ENCODE measurements at places on chromosomes 3 and 15.

- DNase-seq = no peak
These were observed 66.7 kb upstream of the STXBP5L start for GRCh38 chr3:120841264-120841663.

DNA sequence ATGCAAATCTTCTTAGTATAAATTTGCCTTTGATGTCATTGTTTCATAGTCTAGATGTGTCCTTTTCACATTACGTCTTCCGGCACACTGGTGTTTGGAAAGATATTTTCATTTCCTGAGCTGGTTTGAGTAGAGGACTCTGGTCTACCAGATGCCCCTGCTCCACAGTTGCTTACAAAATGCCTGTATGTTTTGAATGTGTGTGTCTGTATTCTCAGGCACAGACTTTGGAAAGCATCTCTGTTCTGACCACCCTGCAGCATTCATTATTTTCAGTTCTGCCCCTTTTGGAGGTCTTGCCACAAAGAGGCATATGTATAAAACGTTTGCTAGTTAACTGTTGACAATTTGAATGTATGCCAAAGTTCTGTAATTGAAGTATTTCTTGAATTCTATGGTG, 236.0 kb upstream of the GOLIM4 start:
- DNase-seq = no peak

DNA sequence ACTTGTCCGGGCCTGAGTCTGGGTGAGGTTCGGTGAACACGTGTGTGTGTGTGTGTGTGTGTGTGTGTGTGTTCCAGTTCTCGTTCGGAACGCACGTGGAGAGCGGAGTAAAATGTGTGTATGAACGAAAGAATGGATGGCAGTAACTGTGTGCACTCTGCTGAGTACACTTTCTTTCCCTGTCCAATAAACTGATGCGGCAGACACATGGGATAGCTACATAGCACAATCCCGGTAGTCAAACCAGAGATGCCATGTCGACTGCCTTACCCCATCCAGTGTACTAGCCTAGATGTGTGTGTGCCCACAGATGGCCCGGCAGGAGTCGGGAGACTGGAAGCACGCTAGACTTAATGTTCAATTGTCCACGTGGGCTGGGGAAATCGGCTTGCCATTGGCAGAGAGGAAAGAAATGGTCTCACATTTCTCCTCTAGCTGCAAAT, 507 bp upstream of the GOLIM4 start:
- DNase-seq = peak; percentile 84

GRCh38 chr3:98884675-98885371, 16.7 kb downstream of the DCBLD2 start:
- no peak for DNase-seq

- DNase-seq = peak; percentile 26
These were observed 22.0 kb downstream of the RAB27A start for GRCh38 chr15:55267401-55268175.

DNA sequence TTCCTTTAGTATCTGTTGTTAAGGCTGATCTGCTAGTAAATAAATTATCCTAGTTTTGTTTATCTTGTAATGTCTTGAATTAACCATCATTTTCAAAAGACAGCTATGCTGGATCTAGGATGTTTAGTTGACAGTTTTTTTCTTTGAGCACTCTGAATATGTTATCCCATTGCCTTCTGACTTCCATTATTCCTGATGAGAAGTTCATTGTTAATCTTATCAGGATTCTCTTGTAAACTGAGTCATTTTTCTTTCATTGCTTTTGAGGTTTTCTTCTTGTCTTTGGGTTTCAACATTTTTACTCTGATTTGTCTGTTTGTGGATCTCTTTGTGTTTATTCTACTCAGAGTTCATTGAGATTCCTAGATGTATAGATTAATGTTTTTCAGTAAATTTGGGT, 157.7 kb downstream of the WNT7A start:
- no peak for DNase-seq

DNA sequence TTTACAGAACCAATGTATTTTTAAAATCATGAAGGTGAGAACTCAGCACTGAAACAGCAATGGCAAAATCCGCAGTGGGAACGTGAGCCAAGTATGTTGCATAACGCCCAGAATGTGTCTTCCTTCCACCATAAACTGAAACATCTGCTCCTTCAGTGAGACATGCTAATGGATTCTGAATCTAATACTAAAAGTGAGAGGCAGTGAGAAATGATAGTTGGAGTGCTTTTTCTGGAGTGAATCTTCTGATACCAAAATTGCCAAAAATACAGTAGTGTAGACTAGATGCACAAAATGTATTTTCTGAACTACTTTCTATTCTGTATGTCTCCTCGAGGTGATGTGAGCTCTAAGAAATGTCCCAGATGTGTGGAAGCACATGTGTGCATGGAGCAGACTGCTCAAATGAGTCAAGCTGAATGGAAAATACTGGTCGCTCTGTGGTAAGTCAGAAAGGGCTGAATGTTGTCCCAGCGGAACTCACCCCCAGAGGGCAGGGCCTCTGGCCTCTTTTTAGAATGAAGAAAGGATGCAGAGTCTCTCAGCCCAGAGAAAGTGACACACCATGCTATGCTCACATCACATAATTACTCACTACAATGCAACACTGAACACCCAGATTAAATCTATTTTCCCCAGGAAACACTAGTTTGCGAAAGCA, 73.0 kb downstream of the ATP10A start:
- DNase-seq = peak; percentile 14

- DNase-seq = no peak
These were observed 25.0 kb downstream of the PIF1 start for GRCh38 chr15:64800476-64800875.

GRCh38 chr15:67127331-67127664, 61.9 kb downstream of the SMAD3 start:
- no peak for DNase-seq

DNA sequence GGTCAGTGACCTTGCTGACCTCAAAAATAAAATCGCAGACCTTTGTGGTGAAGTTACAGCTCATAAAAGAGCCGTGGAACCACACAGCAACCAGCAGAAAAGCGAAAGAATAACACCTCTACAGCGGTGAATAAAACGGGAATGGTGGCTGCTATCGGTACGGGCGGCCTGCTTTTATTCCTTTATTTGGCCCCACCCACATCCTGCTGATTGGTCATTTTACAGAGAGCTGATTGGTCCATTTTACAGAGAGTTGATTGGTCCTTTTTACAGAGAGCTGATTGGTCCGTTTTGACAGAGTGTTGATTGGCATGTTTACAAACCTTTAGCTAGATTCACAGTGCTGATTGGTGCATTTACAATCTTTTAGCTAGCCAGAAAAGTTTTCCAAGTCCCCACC, 80.7 kb upstream of the ATP10A start:
- DNase-seq = no peak

GRCh38 chr15:29472901-29473445, 203.4 kb upstream of the NSMCE3 start:
- no peak for DNase-seq

- DNase-seq = no peak
These were observed 17.2 kb downstream of the ACOX2 start for GRCh38 chr3:58519668-58520402.

DNA sequence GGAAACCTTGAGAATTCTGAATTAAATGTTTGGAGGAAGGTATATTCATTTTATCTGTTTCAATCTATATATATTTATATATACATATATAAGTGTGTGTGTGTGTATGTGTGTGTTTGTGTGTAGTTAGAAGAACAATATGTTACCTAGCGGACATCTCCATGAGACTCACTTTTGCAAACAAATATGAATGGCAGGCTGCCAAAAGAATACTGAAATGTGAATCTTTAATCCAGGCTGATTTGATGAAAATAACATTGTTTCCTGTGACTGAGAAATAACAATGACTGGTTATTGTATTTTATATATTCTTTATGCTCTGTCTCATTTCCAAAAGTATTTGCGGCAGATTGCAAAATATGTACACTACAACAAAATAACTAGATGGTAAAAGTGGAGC, 255.5 kb upstream of the TGFBR2 start:
- no peak for DNase-seq

DNA sequence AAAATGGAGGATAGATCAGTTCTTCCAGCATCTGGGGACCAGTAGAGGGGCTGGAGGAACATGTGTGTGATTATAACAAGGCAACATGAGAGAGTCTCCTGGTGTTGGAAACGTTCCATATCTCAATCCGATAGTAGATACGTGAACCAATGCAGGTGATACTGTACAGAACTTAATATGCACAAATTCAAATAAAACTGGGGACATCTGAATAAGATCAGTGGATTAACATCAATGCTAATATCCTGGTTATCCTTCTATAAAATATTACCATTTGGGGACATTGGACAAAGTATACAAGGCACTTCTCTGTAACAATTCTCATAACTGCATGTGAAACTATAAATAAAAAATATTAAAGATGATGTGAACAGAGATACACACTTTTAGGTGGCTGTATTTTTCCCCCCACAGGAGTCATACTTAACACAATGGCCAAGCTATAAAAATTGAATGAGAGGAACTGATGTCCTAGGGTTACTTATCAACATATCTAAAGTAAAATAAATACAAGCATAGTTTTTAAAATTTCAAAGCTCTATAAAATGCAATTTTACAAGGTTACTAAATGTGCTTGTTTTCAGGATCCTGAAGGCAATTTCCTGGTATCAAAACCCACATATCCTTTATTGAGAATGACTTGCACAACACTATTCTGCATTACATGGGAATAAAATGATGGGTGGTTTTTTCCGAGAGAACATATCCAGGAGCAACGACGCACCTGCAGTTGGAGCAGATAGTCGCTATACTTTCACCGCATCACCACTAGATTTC, 31.1 kb upstream of the TJP1 start:
- no peak for DNase-seq

- DNase-seq = no peak
These were observed 348.6 kb downstream of the PLCL2 start for GRCh38 chr3:17233398-17233800.

GRCh38 chr3:51471775-51472652, 27.8 kb downstream of the DCAF1 start:
- no peak for DNase-seq

GRCh38 chr15:67121644-67122605, 56.5 kb downstream of the SMAD3 start:
- no peak for DNase-seq

- DNase-seq = peak; percentile 24
These were observed 437.7 kb downstream of the RAP2B start for GRCh38 chr3:153599685-153600084.

GRCh38 chr3:182637350-182638110, 155.8 kb upstream of the ATP11B start:
- no peak for DNase-seq

- DNase-seq = no peak
These were observed 11.6 kb downstream of the IGF2BP2 start for GRCh38 chr3:185813205-185813604.

- no peak for DNase-seq
These were observed 71.1 kb downstream of the ALDH1A2 start for GRCh38 chr15:57994221-57995049.

GRCh38 chr15:41659855-41660234, 360 bp upstream of the MGA start:
- no peak for DNase-seq

DNA sequence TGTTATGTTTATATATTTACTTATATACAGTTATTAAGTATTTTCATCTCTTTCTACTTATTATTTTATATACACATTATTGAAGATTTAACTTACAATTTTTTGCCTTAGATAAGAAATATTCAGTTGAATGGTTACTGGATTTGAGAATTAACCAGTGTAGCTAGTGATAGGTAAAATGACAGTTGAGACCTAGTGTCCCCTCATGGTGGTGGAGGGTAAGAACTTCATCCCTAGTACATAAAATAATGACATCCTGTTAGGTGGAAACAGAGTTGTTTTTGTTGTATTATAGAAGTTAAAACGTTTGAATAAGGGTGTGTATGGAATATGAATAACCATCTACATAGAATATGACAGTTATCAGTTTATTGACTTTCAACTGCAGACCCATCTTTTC, 1152.4 kb upstream of the ALCAM start:
- DNase-seq = no peak

GRCh38 chr3:110318108-110318507, 753.5 kb upstream of the NECTIN3 start:
- no peak for DNase-seq

DNA sequence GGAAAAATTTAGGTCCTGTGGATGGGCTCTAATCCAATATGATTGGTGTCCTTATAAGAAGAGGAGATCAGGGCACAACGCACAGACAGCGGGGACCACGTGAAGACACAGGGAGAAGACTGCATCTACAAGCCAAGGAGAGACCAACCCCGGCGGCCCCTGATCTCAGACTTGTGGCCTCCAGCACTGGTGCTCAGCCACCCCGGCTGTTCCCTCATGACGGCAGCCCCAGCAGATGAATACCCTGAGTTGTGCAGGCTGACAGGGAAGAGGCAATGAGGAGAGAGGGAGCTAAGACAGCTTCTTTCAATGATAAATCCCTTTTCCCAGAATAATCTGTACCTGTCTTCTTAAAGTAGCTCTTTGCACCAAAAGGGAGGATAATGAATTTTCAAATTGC, 33.3 kb upstream of the CGNL1 start:
- DNase-seq = no peak

- DNase-seq = no peak
These were observed 402.2 kb upstream of the CFAP20DC start for GRCh38 chr3:59451800-59452746.

DNA sequence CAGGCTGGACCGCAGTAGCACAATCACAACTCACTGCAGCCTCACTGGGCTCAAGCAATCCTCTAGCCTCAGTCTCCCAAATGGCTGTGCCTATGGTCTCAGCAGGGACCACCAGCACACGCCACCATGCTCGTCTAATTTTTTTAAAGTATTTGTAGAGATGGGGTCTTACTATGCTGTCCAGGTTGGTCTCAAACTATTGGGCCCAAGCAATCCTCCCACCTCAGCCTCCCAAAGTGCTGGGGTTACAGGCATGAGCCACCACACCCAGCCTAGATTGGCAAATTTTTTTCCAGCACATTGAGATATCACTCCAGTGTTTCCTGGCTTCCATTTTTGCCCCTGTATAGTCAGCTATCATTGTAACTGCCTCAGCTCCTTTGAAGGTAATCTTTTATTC, 18.3 kb downstream of the TBC1D5 start:
- no peak for DNase-seq

DNA sequence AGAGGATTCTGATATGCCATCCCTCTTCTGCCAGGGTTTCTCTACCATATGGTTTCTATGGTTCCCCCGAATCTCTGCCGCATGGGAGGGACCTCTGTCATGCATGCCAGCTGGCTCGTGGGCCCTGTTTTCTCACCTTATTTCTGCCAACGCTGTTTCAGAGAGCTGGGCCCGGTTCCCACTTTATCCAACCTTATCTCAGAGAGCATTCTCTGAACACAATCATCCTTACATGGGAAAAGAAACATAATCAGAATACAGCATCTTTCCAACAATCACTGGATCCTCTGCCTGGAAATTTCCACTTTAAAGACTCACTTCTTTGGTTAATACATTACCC, 234.5 kb upstream of the ZBTB20 start:
- DNase-seq = no peak

- peak; percentile 65 for DNase-seq
These were observed 407.2 kb upstream of the TGFBR2 start for GRCh38 chr3:30199096-30199759.
